ENCODE measurements at places on chromosomes 5 and 9.
A peak's percentile ranks its signal among the peaks of the same experiment; 100 is the strongest.

GRCh38 chr5:171924493-171925122 lies 81.8 kb downstream of the FBXW11 start:
- no peak for DNase-seq

DNA sequence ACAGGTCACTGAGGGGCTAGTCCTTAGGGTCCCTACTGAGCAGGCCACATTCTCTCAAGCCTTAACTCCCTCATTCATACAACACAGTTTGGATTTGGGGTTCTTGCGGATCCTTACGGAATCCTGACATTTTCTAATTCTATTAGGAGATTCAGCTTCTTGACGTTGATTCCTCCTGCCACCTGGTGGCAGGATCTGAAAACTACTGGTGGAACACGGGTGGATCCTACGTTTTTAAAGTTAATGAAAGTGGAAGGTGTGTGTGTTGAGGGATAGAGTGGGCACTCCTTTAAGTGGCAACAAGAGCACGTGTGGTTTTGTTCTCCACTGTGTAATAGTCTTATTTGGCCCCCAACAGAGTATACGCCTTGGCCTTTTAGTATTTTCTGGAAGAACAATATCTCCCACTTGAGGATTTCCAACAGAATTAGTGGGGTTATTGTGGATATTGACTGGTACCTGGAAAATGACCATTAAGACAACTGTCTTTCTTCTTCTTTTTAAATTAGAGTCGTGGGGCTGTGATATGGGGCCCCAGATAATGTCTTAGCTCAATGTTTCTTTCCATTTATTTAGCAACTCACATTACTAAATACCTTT lies 25.2 kb downstream of the SLC28A3 start:
- DNase-seq: peak; percentile 17

GRCh38 chr5:149618581-149619248 lies 37.4 kb downstream of the ARHGEF37 start:
- no peak for DNase-seq

DNA sequence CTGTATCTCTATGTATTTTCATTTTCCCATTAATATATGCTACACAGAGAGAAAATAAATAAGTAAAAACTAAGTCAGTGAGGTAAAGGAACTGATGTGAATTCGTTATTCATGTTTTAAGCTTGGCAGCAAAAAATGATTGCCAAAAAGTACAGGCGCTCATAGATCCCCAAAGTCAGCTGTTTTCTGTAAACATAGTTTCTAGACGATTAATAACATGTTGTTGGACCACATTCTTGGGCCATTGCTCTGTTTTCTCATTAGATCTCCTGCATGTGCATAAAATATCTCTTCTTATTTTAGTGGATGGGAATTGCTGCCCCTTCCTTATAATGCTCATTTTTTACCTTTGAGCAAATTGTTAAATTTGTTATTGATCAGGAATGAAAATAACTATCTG lies 215.2 kb downstream of the TLE1 start:
- no peak for DNase-seq

DNA sequence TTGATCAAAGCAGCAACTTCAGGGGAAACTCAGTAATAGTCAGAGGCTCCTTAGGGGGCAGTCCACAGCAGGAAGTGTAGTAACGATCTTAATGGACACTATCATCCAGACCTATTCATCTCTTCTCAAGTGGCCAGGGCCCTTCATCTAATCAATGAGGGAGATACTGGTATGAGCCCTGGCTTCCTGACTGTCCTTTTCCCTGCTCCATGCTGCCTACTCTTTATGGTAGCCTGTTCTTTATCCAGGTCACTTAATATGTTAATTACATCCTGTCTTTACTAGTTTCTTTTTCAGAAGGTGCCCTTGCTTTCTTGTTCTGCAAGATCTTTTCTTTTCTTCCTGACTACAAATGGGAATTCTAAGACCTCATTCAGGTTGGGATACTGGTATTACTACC lies 197.1 kb downstream of the CAVIN4 start:
- no peak for DNase-seq

DNA sequence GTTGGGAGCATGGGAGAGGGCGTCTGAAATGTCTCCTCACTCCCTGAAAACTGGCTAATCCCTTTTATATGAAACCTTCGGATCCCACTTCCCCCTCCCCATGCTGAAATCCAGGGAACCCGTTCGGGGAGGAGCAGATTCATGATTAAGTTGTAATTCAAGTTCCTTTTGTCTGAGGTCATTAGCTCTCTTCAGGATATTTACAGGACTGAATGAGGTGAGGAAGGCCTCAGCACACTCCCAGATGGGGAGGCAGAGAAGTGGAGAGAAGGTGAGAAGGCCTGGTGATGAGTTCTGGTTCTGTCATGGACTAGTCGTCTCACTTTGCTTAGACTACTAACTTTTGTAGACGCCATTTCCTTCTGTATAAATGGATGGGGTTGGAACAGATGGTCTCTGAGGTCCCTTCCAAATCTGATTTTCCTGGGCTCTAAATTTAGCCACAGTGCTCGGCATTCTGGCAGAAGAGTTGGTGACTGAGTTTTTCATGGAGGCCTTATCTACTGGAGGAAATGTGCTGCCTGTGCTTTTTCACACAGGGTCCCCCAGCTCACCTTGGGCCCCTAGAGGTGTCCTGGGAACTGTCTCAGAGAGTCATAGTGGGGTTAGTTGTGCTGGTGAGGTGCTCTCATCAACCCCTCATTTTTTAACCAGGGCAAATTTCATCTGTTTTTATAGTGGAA lies 62.3 kb downstream of the PRDM6 start:
- DNase-seq: no peak

DNA sequence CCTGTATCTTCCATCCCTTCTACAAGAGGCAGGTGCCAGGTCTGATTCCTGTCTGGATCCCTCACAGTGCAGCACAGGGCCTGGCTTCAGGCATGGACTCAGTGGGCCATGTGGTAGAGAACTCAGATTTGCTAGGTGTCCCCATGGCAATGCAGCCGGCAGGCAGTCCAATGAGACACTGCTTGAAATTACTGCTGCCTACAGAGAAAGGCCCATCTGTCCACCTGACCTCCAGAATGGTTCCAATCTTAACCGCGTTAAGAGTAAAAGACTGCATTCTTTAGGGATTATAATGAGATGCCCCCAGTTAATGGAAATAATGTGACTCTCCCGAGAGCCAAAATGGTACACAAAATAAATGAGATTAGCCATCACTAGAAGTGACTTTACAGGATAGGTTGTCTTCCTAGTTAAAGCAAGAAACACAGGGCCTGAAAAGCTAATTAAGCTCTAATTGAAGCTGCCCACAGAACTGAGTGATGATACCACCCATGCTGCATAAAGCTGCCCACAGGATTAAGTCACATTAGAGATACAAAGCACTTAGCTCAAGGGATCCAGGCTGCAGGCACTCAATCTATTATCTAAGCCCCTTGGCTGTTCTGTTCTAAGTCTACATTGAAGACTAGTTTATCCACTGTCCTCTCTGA lies 11.4 kb downstream of the FAM193B start:
- no peak for DNase-seq

DNA sequence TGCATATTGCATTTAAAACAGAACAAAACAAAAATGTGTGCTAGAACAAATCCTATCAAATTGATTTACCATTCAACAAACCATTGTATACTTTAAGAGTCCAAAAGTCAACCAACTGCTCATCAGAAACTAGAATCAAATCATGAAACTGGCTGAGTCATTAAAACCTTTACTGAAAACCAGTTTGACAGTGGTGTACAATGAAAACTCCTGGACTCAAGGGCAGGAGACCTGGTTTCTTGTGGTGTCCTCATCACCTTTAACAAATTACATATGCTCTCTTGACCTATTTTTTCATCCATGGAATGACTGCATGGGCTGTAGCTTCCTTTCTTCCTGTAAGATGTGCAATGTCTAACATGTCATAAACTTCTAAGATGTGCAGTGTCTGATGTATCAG lies 315.3 kb upstream of the SLC30A5 start:
- DNase-seq: no peak

- no peak for DNase-seq
Measured at GRCh38 chr5:5040712-5041111, 99.4 kb upstream of the ADAMTS16 start.

DNA sequence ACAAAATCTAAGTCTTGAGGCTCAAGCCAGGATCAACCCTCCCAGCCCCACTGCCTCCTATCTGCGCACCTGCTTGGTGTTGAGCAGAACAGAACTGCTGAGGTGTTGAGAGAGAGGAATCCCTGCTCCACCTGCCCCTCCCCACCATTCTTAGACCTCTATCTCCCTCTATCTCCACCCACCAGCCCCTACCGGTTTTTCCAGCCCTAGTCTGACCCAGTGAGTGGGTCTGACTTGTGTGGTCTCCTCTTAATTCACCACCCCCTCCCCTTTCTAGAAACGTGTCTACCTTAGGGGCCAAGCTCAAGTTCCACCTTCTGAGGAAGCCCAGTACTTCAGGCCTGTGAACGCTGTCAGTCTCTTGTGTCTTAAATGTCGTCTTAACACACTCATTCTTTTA lies 93.7 kb downstream of the ARHGAP26 start:
- no peak for DNase-seq

DNA sequence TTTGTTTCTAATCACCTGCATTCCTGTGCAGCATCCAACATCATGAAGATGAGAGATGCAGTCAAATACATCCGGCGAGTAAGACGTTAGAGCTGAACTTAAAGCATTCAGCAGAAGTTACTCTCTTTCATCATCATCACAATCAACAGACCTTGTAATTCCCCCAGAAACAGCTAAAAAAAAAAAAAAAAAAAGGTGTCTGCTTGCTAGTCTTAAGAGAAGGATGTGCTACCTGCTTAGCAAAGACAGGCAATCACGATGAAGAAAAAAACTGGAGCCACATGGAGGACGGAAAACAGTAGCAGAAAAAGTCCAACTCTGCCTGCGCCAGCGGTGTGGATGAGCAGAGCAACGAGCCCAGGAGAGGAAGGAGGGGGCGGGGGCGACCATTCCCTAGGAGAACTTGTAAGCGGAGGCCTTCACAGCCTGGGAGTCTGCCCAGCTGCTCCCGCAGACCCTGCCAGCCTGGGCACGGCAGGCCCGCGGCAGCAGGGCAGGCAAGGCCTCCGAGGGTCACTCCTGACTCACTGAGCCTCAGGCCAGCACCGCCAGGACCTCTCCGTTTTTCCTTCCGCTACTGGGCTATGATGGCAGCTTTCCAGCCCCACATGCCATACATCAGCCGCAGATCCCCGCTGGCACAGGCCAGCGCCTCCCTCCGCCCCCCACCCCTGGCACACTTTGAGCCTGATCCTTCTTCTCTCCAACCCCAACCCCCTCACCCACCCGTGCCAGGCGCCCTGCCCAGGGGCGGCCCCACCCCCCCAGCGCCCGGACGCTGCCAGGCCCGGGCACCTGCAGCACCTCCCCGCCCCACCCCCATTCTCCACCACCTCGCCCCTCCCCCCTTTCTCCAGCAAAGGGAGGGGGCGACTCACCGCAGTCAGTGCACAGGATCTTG lies 1.4 kb downstream of the NRG2 start:
- DNase-seq: no peak
